ENCODE measurements at places on chromosomes 1 and 21. TPM values are rescaled to one million over a fixed set of nuclear protein-coding genes. Genes with fewer than 3 reads are reported as not detected.

The FRRS1 gene
- 23.8 TPM for total RNA-seq

The TAF5L gene
- 14.1 TPM for total RNA-seq

The TAS1R3 gene
- total RNA-seq = 0.18 TPM

The PRKAB2 gene
- 9.6 TPM for total RNA-seq

The BNIPL gene
- 0.14 TPM for total RNA-seq

The OPTC gene
- not detected for total RNA-seq

The EFHD2 gene
- 19.0 TPM for total RNA-seq

The NFASC gene
- total RNA-seq = 32.7 TPM

The AKR7A3 gene
- 0.37 TPM for total RNA-seq

The MATN1 gene
- 0.14 TPM for total RNA-seq

The TMEM69 gene
- total RNA-seq = 11.9 TPM

The MED8 gene
- total RNA-seq = 86.8 TPM

The S100A16 gene
- total RNA-seq = 106 TPM

The C1orf141 gene
- not detected for total RNA-seq

The TSPEAR gene
- not detected for total RNA-seq

The SPOCD1 gene
- 14.2 TPM for total RNA-seq
